Activated CD8-positive, alpha-beta memory T cell treated with anti-CD3 and anti-CD28 coated beads for 48 hours (primary cell): ENCODE measurements at places on chromosomes 1 and 21.
A peak's percentile ranks its signal among the peaks of the same experiment; 100 is the strongest.

DNA sequence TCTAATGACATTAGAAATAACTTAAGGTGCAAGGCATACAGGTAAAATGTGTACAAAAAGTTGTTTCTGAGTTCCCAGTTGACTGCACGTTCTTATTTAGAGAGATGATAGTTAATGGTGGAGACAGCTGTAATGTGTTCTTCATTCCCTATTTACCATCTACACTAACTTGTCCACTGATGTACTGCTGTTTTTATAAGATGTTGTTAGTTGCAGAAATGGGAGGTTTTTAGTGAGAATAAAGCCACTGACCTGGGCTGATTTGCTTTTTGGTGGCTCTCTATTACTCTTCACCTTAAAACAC lies 122.9 kb upstream of the LYPLAL1 start:
- DNase-seq: no peak

GRCh38 chr1:233328142-233328921 lies 808 bp downstream of the MAP3K21 start:
- peak; percentile 1 for DNase-seq

- no peak for DNase-seq
Measured at GRCh38 chr1:155941845-155942531, 550 bp downstream of the RXFP4 start.

- no peak for DNase-seq
Measured at GRCh38 chr21:32713726-32714125, 14.1 kb downstream of the SYNJ1 start.

DNA sequence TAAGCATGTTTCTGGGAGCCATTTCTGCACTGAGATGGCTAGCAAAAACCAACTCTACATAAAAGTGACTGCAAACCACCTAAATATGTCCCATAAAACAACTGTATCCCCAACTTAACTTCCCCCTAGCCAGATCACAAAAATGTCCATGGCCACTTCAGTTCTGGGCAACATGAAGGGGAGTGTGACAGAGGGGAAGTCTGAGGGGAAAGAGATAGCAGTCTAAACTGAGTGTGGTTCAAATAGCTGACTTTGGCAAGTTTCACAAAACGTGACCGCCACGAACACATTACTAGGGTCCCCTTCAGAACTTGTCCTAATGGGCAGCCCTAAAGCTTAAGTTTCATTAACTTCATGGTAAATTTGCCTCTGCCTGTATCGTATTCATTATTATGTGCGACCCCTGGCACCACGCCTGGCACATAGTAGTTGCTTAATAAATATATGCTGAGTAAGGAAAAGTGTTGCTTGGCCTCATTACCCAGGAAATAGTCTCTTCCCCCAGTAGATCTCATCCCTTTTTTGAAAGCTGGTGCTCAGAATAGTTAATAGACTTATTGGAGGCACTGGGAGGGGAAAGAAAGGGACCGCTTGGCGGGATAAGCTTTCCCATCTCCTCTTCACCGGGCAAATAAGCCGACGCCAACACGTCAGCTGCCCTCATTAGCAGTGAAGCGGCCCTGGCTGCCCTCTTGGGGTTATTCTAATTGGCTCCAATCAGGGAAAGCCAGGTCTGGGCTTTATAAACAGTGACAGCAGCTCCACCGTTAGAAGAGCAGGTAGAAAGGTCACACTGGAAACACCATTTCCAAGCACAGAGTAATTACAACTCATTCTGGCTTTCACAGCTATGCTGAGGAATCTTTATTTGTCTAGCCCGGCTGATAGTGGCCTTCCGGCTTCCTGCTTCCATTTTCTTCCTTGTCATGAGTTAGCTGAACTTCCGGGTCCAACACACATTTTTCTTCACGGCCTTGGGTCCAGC lies 122.1 kb downstream of the LRIG2 start:
- no peak for DNase-seq

- no peak for DNase-seq
Measured at GRCh38 chr1:87686671-87687070, 358.0 kb downstream of the LMO4 start.

DNA sequence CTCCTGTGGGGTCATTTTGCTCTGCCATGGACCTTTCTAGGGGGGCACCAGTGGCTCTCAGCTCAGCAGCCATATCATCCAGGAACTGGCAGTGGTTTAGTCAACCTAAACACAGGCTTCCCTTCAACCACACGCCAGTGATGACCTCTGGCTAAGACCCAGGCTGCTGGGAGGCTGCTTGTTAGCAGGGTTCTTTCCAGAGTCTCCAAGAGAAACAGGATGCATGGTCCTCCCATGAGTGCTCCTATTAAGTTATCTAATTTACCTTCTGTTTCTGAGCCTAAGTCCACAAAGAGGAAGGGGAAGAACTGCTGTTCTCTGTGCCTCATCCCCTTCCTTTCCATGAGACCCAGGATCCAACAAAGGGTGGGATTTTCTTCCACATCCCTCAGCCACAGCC lies 137.3 kb upstream of the PLXNA2 start:
- DNase-seq: no peak

DNA sequence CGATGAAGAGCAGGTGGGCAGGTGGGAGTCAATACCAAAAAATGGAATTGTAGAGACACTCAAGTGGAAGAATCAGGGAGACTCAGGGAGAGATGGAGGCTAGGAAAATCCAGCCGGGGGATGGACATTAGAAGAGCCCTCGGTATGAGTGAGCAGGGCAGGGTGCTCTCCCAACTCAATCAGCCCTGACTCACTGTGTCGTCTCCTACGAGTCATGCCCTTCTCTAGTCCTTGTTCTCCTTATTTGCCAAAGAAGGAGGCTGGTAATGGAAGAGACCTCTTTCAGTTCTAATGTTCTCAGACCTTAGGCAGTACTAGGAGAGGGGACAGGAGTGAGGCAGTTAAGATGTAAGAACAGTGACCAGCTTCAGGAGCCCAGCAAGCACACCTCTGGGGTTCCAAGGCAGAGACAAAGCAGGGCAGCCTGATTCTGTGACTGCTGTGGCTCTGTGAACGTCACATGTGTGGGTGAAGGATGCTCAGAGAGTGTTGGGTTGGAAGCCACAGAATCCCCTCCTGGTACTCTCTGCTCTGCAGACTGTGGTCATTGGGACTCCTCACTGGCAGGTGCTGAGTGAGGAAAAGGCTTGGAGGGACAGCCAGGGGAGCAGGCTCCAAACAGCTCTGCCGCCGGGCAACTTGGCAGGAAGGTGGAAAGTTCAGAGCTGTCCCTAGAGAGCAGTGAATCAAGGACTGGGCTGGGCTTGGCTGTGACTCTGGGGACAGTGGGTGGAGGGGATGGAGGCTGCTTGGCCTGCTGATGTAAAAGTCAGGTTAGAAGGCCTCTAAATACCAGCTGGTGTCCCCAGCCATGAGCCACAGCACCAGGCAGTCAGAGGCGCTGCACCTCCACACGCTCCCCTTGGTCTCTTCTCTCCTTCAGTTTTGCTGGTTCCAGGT lies 11.1 kb upstream of the GJA5 start:
- DNase-seq: no peak

DNA sequence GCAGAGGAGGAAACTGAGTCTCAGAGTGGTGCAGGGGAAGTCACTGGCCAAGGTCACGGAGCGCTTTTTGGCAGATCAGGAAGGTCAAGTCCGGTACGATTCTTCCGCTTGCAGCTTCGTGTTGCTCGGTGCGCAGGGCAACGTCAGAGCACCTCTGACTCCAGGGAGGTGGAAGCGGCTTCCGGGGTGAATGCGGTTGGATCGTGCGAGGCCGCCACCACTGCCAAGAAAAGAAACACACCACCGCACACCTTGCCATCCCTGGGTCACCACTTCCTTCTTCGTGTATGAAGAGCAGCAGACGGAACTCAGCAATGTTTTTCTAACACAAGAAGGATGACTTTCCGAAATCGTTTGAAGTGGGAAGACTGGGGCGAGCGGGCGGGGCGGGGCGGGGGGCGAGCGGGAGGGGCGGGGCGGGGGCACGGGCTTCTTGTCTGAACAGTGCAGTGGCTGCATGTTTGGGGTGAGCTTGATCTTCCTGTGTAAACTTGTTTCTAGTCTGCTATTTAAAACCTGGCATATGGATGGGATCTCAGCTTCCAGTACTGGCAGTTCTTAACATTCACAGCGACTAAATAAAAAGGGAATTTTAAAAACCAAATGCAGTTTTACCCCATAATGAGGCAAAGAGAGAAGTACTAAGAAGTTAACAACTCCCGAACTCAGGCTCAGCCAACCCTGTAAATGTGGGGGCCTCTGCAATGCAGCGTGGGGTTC lies 300.0 kb downstream of the RRAGC start:
- DNase-seq: peak; percentile 28

DNA sequence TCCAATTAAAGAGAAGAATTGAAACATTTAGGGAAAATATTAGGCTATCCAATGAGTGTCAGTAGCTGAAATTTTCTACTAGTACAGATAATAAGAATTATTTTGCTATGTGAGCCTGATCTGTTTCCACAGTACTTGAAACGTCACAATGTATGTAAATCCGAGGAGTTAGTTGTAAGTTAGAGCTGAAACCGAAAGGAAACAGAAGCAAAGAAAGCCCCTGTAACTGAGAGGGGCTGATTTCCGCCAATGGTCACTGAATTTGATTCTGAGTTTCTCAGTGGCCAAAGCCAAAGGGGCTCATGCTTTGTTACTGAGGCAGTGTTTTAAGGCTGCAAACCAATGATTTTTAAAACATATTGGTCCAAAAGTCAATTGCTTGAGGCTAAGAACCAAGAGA lies 168.3 kb upstream of the DUSP10 start:
- DNase-seq: no peak

DNA sequence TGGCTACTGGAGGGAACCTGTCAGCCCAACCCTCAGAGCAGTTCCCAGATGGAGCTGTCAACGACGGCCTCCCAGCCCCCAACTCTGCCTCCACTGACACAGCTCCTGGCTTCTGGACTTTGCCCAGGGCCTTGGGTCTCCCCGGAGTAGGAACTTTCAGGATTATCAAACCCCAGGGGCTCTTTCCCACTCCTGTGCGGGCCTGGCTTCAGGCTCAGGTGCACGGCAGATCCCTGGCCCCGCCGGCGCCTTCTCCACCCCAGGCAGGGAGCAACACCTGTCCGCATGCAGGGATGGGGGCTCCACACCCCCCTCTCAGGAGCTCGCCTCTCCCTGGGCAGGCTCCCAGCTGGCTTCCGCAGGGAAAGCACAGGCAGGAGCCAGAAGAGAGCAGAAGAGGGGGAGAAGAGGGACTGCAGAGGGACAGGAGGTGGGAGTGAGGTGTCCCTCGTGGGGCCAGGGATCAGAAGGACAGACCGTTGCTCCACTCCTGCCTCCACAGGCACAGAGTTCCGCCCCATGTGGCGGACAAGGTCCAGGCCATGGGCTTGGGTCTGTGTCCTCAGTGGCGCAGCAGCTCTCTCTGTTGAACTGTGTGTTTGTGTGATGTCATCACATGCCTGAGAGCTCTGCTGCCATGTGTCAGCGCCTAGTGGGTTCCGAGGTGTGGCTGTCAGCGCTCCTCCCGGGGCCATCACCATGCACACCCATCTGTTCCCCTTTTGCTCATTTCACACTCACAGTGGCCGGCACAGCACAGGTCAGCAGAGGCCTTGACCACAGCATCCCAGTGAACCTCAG lies 107.7 kb downstream of the PDE9A start:
- no peak for DNase-seq

GRCh38 chr1:74512170-74512915 lies at the start of gene LRRC53:
TSS of gene LRRC53 (minus strand) at chr1:74512611. CDS start at chr1:74483349, 29,262 bp downstream.
- no peak for DNase-seq

GRCh38 chr1:208604295-208604694 lies 360.1 kb upstream of the PLXNA2 start:
- DNase-seq: no peak

- no peak for DNase-seq
Measured at GRCh38 chr1:53638360-53639035, 100.5 kb downstream of the GLIS1 start.

- DNase-seq: no peak
Measured at GRCh38 chr1:54804471-54805132, 3.5 kb upstream of the TTC22 start.

GRCh38 chr1:43747736-43748135 lies 40.4 kb downstream of the ST3GAL3 start:
- DNase-seq: no peak

- no peak for DNase-seq
Measured at GRCh38 chr1:204408074-204408507, 3.5 kb downstream of the PPP1R15B start.

DNA sequence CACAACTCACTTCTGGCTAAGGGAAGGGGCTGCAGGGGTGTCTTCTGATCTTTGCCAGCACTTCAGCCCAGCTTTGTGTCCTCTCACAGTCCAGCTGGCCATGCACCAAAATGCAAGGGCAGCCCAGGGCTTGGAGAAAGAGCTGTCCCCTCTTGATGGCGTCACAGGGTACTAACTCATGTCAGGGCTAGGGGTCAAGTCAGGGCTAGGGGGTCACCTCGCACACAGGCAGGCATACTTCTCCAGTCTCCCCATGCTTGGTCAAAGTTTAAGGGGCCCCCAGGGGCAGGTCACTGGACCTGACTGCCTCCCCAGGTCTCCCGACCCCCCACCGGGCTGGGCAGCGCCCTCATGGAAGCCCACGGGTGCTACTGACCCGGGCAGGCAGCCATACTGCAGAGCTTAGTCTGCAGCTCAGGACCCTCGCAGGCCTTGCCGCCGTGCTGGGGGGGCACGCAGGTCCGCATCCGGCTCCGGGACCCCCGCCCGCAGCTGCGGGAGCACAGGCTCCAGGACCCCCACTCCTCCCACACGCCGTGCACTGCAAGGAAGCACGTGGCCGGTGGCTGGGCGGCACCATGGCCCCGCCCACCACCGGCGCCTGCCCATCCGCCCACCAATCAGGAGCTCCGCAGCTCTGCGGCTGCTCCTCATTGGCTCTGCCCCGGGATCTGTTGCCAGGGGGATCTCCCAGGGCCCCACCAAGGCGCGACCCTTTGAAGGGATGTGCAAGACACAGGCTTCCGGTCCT lies 21.5 kb downstream of the ADGRB2 start:
- DNase-seq: no peak

DNA sequence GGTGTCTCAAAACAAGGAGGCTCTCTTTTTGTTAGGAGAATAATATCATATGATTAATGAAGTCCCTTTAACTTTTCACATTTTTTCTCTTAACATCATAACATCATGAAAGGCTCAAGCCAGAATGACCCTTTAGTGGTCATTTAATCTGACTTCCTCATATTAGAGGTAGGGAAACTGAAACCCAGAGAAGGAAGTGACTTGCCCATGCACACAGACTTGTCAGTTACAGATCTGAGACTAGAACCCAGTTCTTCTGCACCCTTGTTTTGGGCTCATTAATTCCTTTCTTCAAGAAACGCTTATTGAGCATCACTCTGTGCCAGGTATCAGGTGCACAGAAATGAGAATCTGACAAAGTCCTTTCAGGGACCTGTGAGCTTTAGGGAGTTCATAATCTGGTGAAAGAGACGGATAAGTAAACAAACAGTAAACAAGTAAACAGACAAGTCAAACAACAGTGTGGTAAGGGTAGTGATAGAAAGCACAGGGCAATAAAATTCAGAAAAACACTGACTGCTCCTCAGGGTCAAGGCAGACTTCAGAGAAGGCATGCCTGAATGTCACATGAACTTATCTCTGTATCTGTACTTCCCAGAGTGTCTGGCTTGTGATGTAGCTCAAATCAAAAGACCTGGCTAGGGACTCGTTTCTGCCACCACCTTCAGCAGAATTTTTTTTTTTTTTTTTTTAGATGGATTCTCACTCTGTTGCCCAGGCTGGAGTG lies 38.3 kb upstream of the OSBPL9 start:
- DNase-seq: no peak
